ENCODE measurements at places on chromosomes 11 and 22.

DNA sequence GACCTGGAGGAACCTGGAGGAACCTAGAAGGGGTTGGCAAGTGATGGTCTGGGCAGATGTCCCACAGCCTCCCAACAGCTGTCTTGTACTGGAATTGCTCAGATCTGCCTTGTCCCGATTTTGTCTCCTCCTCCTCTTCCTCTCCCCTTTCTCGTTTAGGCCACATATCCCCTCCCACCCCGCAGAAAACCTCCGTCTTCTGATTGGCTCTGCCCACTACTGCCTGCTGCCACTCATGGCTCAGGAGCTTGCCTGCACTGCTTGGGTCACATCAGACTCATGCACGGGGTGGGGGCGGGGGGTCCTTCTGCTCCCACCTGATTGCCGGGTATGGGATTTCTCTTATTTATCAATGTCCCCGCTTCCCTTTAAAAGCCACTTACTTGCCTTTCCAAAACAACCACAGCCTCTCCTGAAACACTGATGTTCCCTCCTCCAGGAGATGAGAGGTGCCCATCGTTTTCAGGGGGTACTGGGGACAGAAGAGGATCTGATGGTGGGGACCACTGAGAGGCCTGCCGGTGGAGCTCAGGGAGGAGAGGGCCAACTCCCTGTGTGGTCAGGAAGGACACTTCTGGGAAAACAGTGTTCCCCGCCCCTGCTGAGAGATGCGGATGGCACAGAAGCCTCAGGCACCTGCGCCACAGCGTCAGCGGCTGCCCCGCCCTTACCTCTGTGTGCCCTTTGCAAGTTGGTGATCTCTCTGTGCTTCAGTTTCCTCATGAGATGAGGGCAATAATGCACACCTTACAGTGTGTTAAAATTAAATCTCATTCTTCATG lies 14.7 kb downstream of the TOM1 start:
- peak; percentile 56 for DNase-seq

- DNase-seq: no peak
Measured at GRCh38 chr11:41334007-41334933, 125.2 kb downstream of the LRRC4C start.

- DNase-seq: peak; percentile 53
Measured at GRCh38 chr22:48382197-48382596, 1445.5 kb downstream of the BRD1 start.

- DNase-seq: no peak
Measured at GRCh38 chr11:44277196-44278090, 32.5 kb downstream of the ALX4 start.

- DNase-seq: no peak
Measured at GRCh38 chr11:113664069-113664980, 41.8 kb downstream of the TMPRSS5 start.

GRCh38 chr11:73404048-73404447 lies 27.8 kb downstream of the RELT start:
- peak; percentile 72 for DNase-seq

GRCh38 chr11:44930588-44931302 lies 19.9 kb downstream of the TP53I11 start:
- no peak for DNase-seq

DNA sequence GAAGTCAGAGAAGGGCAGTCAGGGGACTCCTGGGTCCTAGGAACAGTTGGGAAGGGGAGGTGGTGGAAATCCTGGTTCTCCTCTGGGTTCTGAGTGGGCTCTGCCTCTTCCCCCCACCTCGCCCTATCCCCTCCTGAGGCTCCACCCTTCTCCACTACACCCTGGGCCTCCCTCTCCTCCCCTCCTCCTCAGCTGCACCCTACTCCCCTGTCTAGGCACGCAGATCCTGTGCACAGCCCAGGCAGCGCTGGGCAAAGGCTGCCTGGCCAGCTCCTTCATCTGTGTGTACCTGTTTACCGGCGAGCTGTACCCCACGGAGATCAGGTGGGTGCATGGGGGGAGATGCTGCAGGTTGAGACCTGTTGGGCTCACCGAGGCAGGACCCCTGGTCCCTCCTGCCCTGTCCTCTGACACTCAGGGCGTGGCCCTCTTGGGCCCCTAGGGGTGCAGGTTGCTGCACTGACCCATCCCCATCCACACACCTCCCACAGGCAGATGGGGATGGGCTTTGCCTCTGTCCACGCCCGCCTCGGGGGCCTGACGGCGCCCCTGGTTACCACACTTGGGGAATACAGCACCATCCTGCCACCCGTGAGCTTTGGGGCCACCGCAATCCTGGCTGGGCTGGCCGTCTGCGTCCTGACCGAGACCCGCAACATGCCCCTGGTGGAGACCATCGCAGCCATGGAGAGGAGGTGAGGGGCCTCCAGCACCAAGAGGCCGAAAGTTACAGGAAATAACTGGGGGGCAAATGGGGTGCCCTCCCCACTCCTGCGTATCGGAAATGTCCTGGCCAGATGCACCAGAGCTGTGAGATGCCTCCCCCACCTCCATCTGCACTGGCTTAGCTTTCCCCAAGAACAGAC lies 25.3 kb upstream of the POLA2 start:
- no peak for DNase-seq

DNA sequence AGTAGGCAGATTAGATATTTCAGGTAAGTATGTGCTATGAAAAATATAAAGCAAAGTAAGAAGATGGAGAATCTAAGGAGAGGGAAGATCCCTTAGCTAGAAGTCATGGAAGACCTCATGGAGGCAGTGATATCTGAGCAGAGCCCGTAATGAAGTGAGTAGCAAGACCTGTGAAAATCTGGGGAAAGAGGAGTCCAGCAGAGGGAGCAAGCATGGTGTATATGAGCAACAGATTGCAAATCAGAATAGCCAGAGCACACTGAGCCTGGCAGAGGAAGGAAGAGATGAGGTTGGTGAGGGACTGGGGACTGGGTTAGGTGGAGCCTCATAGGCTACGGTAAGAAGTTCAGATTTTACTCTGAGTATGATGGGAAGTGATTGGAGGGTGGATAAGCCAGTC lies 9.4 kb downstream of the LHFPL7 start:
- no peak for DNase-seq

GRCh38 chr22:44369916-44370801 lies 57.4 kb upstream of the SHISAL1 start:
- DNase-seq: peak; percentile 69

DNA sequence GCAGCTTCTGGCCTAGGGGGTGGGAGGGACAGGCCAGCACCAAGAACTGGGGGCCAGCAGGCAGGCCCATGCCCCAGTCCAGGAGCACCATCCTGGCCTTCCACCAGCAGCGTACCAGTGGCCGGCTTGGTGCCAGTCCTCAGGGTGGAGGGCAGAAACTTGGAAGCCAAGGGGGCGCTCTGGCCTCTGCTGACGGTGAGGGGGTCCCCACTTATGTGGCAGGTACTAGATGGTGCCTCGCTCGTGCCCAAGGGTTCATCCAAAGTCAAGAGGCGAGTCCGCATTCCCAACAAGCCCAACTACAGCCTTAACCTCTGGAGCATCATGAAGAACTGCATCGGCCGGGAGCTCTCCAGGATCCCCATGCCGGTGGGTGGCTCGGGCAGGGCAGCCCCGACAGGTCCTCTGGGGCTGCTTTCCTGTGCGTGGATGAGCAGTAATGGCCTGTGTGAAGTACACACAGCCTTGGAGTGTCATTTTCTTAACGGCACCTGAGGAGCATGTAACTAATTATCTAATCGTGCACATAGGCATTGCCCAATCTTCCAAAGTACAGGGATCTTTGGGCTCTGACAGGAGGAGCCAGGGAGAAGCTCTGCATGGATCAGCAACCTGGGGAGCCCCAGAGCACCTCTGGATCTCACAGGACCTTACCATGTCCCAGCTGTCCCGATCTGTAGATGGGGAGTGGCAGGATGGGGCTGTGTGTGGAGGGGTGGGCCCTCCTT lies 79.1 kb downstream of the MORC2 start:
- peak; percentile 55 for DNase-seq

DNA sequence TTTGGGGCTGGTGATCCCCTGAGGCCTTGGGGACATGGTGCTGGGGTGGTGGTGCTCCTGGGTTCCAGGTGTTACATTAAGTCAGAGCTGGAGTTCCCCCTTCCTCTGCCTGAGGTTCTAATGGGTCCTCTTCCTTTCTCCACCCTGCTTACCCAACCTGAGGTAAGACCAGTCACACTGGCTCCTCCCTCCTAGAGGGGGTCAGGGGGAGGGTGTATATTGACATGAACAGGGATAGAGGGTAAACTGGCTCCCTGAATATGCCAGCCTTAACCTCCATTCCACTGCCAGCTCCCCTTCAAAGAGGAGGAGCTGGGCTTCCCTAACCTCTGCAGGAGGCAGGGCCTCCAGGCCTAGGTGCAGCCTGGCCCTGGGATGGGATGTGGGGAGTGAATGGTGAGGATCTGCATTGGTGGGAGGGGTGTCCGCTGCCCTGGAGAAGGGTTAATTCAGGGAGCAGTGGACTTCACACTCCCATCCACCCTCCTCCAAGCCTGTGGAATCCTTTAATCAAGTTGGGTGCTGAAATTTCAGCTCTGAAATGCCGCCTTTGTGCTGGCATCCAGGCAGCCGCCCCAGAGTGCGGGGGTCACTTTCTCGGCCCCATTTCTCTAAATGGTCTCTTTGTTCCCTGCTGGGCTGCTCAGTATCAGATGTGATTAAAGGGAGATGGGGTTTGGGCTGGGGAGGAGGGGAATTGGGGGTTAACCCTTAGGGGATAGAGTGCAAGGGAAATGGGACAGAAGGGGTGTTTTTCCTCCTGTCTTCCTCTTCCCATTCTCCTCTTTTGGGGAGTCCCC lies 15.2 kb downstream of the POLR2F start:
- no peak for DNase-seq

- peak; percentile 53 for DNase-seq
Measured at GRCh38 chr22:48096851-48097665, 1334.6 kb downstream of the TBC1D22A start.

- DNase-seq: no peak
Measured at GRCh38 chr22:43783777-43784176, 28.3 kb downstream of the EFCAB6 start.

- DNase-seq: no peak
Measured at GRCh38 chr11:134260503-134260902, 7.1 kb downstream of the ACAD8 start.

DNA sequence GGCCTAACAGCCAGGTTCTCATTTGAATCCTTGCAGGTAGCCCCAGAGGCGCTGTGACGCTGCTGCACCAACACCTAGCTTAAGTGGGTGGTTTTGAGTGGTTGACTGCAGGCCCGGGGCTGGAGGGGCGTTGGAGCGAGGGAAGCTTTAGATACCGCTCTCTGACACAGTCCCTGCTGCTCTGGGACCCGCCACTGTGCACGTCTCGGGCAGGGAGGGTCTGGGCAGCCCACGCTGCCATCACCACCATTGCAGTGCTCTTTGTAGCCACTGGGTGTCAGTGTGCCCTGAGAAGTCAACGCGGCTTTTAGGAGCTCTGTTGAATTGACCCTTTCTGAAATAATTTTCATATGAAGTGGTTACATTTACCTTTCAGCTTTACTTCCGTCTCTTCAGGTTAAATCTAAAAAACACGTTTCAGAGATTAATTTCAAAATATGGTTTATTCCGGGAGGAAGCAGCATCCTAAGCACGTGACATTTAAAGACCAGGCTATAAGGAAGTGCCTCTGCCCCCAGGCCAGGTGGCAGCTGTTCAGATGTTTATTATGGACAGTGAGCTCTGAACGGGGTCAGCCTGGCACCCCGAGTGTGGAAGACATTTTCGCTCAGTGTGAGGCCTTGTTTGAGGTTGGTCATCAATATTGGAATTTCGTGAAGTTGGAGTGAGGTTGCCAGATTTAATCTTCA lies 30.9 kb upstream of the PARVB start:
- no peak for DNase-seq

DNA sequence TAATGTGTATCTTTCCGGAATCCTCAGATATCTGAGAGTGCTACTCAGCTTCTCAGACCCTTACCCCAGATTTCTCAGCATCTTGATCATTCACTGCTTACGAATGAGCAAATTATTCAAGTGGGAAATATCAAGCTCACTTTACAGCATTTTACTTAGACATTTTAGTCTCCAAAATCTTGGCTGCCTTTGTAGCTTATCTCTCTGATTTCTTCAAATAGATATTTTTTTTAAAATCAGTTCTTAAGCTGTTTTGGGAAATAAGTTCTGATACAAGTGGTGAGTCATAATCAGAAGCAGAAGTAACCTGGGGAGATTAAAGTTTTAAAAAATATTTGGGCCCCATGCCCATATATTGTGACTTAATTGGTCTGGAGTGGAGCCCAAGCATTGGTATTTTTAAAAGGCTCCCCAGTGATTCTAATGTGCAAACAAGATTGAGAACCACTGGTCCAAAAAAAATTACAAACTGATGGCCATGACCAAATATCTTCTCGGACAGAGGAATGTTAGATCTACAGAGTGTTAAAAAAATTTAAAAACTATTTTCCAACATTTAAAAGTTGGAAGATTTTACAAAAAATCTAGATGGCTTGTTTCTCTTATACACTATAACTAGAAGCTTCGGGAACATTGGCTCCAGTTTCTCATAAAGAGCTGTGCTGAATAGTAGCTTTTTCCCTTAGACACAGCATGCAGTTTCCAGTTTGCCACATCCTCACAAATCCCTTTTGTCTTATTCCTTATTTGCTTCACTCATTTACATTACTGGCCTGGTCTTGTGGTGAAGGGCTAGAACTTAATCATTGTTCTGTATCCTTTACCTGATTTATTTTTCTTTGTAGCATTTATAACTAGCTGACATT lies 87.8 kb upstream of the BMAL1 start:
- no peak for DNase-seq

DNA sequence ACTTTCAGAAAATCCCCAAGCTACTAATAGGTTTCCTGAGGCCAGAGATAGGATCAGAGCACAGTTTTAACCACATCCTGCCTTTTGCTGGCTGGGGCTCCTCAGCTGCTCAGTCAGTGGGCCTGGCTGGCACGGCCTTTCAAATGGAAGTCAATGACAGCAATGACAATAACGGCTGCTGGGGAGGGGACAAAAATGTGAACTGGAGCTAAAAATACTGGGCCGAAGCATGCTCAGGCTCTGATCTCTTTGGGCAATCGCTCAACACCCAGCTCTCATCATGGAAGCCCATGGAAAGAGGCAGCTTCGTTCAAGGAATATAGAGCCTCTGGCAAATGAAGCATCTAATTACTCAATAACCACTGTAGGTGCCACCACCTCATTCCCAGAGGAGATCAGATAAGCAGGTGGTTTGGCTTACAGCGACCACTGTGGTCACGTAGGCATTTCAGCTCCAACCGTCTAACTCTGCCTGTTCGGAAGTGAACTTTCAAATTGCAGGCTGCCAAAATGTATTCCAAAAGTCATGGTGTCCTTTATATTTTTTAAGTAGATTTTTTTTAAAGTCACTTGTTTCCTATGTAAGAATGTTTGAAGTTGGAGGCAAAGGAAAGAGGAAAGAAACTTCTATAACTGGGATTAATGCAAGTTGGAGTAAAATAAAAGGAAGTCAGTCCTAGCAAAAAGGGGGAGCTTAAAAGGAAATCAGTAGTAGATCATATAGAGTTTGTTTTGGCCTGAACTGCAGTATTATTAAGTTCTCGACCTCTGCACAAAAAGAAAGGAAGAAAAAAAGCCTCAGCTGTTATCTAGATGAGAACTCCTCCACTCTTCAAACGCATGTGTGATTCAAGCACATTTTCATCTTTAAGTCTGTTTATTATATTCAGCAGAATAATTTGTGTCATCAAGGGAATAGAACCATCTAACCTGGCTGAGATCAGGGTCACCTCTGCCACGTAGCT lies 14.1 kb downstream of the WT1 start:
- DNase-seq: no peak

GRCh38 chr11:100190395-100190794 lies 496.7 kb upstream of the ARHGAP42 start:
- no peak for DNase-seq

Data from coronary artery (tissue), 2 donors.